ENCODE measurements at places on chromosomes 12 and 14.
A peak's percentile ranks its signal among the peaks of the same experiment; 100 is the strongest.

DNA sequence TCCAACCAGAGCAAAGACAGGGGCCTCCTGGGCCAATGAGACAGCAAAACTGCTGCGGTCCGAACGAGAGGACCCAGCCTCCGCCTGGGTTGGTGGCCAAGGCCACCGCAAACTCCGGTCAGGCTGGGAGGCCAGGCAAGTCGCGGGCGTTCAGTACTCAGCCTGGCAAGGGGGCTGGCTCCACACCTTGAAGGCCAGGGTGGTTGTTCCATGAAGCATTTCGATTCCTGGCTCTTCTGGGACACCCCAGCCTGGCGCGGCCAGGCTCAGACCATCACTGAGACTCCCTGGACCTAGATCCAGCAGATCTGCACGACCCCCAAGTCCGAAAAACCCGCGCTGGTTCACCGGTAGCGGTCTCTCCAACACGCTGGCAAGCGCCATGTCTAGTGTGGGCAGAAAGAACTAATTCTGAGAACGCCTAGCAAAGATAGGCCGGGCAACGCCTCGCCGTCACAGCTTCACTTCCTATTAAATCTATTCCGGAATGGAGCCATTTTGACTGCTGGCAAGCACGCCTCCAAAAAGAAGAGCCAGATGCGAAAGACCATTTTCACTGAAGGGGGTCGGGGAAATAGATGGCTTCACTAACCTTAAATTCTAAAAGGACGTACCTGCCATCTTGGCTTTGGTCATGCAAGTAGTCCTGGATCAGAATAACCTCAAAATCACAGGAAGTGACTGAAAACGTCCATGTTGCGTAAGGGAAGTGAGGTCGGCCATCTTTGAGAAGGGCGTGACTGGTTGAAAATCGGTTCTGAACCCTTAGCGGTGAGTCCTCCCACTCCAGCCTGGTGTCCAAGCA, at the start of gene PSMB5:
PSMB5 (minus strand) TSS at position 403 of the 805 bp plus-strand sequence; CDS start at position 384, 19 bp downstream.
- peak; percentile 86 for DNase-seq

DNA sequence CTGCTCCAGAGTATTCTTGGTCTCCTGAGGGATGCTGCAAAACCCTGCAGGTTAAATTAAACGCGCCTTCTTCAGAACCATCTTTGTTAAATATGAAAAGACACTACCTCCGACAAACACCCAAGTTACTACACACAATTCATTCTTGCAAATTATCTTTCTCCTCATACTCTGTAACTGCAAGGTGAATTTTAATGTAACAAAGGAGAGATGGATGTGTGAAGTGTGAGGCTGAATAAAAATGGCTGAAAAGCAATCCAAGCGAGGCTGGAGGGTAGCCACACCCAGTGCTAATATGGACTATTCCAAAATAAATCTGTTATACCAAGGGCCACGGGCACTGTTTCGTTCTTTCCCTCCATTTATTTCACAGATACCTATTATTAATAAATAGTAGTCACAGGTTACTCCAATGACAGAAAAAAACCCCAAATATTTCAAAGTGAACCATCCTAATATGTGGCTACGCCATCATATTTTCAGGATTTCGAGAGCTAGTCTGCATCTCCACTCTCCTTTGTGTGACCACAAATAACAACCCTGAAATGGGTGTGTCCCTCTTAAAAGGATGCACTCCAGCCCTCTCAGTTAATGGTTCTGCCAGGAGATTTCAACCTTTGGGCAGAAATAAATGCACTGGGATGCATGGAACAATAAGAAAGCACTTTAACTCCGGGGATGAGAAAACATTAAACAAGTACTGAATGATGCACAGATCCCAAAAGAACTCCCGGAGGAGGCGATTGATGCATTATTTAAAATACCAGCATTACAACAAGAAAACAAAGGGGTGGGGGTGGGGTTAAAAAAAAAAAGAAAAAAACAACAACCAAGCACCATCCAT, 53.1 kb upstream of the CCDC175 start:
- no peak for DNase-seq

DNA sequence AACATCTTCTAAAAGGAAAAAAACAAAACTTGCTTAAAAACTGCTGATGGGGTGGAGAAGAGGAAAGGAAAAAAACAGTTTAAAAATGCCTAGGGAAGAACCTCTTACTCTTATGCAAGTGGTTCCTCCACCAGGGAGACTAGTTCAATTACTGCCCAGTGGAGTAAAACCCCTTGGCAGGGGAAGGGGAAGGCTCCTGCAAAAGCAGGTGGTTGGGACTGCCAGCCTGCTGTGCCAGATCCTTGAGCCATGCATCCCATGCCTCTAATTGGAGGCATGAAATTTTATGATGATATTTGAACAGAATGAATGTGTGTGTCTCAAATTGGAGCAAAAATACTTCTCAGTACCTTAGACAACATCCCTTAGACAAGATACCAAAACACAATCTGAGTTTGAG, 118.8 kb downstream of the FSCB start:
- no peak for DNase-seq

DNA sequence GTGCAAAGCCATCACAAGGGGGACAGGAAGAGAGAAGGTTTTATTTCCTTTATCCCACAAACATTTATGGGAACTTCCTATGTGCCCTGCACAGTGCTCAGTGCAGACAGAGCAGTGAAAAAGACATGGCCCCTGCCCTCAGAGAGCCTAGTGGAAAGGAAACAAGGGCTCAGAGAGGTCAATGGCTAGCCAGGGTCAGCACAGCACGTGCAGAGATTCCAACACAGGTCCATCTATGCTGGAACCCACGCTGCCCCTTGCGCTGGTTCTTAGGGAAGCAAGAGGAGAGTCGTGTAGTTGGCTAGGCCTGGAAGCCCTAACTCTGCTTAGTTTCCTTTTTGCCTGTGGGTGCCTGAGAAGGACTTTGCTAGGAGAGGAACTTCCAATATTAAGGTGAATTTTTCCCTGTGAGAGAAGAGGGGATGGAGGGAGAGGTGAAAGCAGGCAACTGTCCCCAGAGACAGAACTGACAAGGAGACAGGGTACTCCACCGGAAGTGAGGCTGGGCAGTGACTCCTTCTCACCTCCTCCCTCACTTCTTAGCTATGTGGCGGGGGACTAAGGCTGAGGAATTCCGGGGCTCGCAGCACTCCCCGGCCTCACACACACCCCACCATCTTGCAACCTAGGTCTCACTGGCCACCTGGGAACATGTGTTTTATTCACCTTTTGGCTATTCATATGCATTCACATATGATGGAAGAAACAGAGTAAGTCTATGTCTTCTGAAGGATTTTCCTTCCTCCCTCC, 12.1 kb upstream of the GPX2 start:
- DNase-seq, result no peak

DNA sequence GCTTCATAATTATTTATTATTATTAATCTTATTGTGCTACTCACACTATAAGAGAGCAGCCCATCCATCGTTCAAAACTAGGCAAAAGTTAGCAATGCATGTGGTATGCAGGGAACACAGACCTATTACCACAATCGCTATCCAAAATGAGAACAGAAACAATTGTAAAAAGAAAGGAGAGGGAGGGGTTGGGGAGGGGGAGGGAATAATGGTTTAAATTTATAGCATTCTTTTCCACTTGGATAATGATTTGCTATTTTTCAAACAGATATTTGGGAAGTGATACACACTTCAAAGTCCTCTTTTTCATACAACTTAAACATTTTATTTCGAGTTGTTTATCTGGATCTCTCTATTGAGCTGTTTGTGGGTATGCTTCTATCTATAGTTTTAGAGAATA, 248.6 kb upstream of the SOX5 start:
- DNase-seq, result no peak

- peak; percentile 29 for DNase-seq
These were observed 748 bp downstream of the MAPKAPK5 start for GRCh38 chr12:111842556-111843396.

DNA sequence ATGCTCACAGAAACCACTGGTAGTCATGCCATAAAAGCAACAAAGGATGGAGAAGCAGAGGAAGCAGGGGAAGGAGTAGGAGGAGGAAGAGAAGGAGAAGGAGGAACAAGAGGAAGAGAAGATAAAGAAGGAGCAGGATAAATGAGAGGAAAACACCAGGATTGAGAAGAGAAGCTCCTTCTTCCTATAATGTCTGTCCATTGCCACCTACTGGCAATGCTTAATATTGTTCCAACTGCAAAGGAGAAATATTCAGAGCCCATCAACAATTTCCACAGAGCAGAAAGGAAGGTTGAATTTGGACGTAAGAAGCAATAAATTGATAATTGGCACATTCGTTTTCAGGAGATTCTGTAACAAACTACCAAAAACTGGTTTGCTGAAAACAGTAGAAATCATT, 898.4 kb downstream of the SLC16A7 start:
- no peak for DNase-seq

DNA sequence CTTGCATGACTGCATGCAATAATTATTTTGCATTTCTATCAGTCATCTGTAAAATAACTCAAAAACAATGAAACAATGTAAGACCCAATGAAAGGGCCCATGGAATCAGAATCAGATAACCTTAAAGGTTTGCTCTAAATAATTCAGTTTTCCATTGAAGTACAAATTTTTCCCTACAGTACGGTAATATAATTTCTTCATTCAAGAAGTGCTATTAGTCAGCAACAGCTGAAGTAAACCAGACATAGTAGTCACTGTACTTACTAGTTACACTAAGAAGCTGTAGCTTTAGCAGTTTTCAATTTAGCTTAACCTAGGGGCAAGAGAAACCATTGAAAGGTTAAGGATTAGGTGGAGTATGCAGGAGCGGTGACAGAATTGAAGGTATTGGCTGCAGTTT, 43.5 kb downstream of the BCAT1 start:
- DNase-seq, result no peak

- no peak for DNase-seq
These were observed 42.1 kb downstream of the RASSF3 start for GRCh38 chr12:64652346-64652745.

- DNase-seq, result no peak
These were observed 217.5 kb upstream of the LHX5 start for GRCh38 chr12:113689047-113689610.

- no peak for DNase-seq
These were observed 4.3 kb upstream of the NIN start for GRCh38 chr14:50835280-50835679.

DNA sequence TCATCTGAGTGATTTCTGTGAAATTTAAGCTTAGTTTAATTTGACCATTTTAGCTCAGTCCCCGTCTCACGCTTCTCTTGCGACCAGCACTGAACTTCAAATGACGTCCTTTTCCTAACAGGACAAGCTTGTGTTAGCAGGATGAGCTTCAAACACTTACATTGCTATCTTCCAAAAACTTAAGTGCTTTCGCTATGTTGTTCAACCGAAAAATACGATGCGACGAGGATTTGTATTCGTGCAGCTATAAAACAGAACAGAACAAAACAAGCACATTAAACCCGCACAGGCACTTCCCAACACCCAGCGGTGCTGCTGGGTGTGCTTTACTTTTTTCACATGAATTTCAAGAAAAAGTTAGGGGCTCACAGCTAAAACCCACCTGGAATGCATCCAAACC, 64.2 kb upstream of the DICER1 start:
- no peak for DNase-seq

- DNase-seq, result no peak
These were observed 42.5 kb upstream of the GNPNAT1 start for GRCh38 chr14:52833891-52834290.

- no peak for DNase-seq
These were observed 6.5 kb upstream of the GLT8D2 start for GRCh38 chr12:104056419-104056972.

DNA sequence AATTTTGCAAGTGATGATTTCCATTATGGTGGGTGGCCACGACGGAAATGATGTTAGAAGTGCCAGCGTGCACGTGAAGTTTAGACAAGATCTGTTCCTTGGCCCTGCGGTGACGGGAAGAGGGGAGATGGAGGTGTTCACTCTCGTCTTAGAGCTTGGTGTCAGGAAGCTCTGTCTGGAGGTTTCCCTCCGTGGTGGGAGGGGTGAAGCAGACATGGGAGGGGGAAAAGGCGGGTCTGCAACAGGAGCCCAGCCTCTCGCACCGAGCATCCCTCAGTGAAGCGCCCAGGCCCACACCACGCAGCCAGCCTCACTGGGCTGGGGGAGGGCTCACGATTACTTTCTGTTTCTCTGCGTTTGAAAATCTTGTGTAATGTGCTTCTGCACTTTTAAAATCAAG, 26.3 kb downstream of the EML1 start:
- DNase-seq, result no peak

DNA sequence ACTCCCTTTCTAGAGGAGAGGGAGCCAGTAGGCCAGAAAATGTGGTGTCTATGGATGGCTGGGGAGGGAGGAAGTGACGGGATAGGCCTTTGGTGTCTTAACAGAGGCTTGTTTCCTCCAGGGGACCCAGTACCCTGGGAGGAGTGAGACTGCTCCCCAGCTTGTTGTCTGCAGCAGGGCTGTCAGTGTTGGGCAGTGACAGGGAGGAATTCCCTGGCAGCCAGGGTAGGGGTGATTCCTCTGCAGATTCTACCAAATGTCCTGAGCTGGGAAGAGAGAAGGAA, 64.0 kb downstream of the GALNT16 start:
- DNase-seq, result no peak

GRCh38 chr12:31843398-31844095, 114.7 kb upstream of the AMN1 start:
- DNase-seq, result no peak

- DNase-seq, result no peak
These were observed 75.7 kb downstream of the GTF2A1 start for GRCh38 chr14:81144824-81145603.

GRCh38 chr14:62308891-62309290, 546.7 kb downstream of the SNAPC1 start:
- no peak for DNase-seq

DNA sequence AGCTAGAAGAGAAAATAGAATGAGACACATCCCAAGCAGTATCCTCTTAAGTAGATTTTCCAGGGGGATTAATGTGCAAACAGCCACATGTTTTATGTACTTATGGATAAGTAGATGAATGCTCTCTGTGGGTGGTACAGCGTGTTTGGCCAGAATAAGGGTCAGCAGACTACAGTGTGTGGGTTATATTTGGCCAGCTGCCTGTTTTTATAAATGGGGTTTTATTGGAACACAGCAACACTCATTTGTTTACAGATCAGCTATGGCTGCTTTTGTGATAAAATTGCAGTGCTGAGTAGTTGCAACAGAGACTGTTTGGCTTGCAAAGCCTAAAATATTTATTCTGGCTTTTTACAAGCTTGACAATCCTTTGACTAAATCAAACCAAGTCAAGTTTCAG, 780.2 kb upstream of the SEL1L start:
- no peak for DNase-seq

GRCh38 chr12:130719263-130719859, 3.3 kb upstream of the RIMBP2 start:
- DNase-seq, result no peak

All from activated CD4-positive, alpha-beta T cell treated with anti-CD3 and anti-CD28 coated beads, Interleukin-2, amount 50 U/mL, for 4 hours (primary cell).